ENCODE measurements at places on chromosomes 6 and 20.

GRCh38 chr6:31831350-31832215 lies 4.0 kb downstream of the HSPA1B start:
- DNase-seq, result no peak

DNA sequence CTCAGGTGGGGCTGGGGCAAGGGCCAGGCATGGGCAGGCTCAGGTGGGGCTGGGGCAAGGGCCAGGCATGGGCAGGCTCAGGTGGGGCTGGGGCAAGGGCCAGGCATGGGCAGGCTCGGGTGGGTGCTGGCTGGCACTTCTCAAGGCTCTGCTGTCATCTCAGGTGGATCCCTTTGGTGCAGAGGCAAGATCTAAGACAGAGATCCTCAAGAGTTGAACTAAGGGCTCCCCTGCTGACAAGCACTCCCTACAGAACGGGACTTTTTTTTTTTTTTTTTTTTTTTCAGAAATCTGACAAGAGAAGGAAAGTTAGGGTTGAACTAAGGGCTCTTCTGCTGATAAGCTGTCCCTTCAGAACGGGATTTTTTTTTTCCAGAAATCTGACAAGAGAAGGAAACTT lies 24.9 kb downstream of the MMP24OS start:
- DNase-seq, result no peak

- DNase-seq, result no peak
Measured at GRCh38 chr6:15604843-15605242, 58.0 kb downstream of the DTNBP1 start.

DNA sequence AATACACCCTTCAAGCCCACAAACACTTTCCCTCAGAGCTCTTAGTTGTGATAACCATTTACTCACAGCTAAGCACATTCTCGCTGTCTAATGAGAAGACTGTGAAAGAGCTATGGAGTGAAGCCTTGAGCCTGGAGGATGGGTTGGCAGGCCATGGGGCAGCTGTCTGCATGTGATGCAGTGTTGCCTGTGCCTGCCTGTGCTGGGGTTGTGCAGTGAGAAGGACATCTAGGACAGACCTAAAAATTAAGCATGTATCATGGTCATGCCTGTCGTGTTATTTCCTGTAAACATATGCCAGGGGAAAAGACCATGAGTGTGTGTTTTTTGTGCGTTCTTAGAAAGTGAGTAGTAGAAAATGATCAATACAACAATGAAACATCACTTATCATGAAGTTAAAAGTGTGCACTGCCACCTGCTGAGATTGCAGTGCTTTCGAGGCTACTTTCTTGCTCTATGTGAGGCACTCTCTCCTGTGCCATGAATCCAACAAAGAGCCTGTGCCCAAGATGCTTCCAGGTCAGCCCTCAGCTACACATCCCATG lies 8.1 kb upstream of the ZC3H12D start:
- no peak for DNase-seq

- DNase-seq, result no peak
Measured at GRCh38 chr20:3486850-3487249, 16.0 kb downstream of the ATRN start.

- no peak for DNase-seq
Measured at GRCh38 chr6:149324428-149324827, 6.9 kb downstream of the TAB2 start.

- DNase-seq, result peak; percentile 60
Measured at GRCh38 chr6:72861935-72862432, 240.1 kb downstream of the KCNQ5 start.

DNA sequence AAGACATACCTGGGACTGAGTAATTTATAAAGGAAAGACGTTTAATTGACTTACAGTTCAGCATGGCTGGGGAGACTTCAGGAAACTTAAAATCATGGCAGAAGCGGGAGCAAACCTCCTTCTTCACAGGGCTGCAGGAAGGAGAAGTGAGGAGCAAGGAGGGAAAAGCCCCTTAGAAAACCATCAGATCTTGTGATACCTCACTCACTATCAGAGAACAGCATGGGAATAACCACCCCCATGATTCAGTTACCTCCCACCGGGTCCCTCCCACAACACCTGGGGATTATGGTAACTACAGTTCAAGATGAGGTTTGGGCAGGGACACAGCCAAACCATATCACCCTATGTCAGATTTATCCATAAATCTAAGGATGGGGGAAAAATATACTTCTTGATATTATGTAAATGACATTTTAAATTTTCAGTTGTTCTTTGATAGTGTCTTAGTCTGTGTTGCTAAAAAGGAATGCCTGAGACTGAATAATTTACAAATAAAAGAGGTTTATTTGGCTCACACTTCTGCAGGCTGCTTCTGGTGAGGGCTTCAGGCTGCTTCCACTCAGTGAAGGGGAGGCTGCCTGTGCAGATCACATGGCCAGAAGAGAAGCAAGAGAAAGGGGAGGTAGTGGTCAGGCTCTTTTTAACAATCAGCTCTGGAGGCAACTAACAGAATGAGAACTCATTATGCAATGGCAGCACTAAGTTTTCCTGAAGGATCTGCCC lies 1.2 kb upstream of the MCM9 start:
- DNase-seq, result no peak

DNA sequence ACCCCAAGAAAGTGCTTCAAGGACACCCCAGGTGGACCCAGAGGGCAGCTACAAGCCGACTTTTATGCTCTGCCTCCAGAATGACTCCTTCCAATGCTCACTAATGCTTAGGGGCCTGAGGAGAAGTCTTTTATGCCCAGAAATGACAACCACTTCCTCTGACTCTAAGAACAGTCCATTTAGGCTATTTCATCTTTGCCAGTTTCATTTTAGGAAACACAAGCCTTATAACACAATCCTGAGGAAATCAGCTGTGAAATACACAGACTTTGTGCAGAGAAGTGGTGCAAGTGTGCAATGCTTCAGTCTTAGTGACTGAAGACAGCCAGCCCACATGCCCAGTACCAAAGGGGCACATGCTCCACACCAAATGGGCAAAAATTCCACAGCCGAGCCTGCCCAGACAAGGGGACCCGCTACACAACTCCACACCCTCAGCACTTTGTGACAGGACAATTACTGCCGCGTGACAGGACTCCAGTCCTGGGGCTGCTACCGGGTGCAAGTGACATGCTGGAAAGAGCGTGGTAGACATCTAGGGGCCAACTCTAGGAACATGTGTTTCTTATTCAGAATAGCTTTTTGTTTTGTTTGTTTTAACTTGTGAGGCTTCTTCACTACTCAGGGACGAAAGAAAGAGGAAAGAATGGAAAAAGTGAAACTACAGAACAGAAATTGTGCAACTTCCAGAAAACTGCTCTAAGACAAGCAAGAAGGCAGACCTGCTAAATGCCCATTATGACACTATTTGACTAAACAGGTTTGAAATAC lies 28.2 kb upstream of the PLAGL1 start:
- DNase-seq, result no peak

- DNase-seq, result no peak
Measured at GRCh38 chr20:56060486-56060885, 55.2 kb upstream of the CBLN4 start.

- DNase-seq, result no peak
Measured at GRCh38 chr20:58473453-58474425, 41.5 kb downstream of the APCDD1L start.

DNA sequence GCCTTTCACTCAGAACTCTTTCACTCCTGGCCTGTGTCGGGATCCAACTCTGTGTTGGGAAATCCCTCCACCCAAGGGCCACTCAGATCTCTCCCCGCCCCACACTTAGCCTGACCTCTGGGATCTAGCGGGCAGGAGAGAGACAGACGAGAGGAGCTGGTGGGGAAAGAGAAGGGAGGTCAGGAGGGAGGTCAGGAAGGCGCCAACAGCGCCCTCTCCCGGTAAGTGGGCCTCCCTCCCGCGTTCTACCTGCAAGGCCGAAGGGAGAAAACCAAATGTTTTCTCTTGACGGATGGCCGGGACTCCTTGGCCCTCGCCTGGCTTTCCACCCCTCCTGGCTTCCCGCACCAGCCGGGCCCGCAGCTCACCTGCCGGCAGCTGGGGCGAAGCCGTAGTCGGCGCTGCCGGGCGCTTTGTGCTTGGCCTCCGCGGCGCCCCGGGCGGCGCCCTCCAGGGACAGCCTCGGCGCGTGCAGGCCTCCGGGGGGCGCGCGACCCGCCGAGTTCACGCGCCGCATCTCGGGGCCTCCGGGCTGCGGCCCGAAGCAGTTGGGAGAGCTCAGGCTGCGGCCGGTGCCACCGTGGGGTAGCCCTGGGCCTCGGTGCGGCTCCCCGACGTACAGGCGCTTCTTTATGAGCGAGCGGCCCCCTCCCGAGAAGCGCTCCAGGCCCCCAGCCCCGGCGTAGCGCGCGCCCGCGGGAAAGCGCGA lies 38.2 kb downstream of the C6orf132 start:
- DNase-seq, result peak; percentile 79

GRCh38 chr6:168158213-168158979 lies 79.4 kb upstream of the FRMD1 start:
- peak; percentile 48 for DNase-seq

Measured in islet precursor cell (in vitro differentiated cells).